ENCODE measurements at places on chromosomes 16 and 17.

- no peak for DNase-seq
Observed at GRCh38 chr16:10141671-10142070, 40.6 kb downstream of the GRIN2A start.

- DNase-seq = no peak
Observed at GRCh38 chr16:49969091-49970030, 55.7 kb upstream of the CNEP1R1 start.

GRCh38 chr16:813916-814412, 13.4 kb upstream of the GNG13 start:
- no peak for DNase-seq

DNA sequence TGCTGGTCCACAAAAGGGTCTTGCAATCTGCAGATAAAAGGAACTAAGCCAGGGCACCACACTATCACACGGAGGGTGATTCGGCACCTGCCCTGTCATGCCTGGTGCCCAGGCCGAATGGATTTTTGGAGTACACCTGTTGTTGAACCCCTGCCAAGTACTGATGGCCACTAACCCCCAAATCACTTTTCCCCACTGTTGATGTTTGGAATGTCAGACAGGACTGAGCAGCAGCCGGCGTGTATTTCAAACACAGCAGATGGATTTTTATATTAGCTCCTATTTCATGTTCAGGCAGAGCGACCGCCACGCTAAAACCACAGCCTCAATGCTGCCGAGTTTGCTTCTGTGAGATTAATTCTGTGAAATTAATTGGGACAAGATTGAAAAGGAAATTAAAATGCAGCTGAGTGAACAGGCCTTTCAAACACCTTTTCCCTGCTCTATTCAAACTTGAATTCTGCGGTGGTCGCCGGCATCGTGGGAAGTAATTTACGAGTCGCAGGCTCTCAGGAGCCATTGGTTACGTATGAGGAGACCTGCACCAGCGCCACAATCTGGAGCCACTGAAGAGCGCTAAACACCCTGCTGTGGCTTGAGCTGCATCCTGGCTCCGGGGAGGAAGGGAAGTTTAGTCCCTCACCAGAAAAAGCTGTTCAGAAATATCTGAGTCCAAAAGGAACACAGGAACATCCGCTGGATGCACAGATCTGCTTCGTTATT, 48.5 kb downstream of the SNX11 start:
- no peak for DNase-seq

GRCh38 chr17:76995387-76996105, 127.3 kb downstream of the MGAT5B start:
- no peak for DNase-seq

GRCh38 chr17:8105957-8106398, 12.3 kb downstream of the ALOXE3 start:
- no peak for DNase-seq

DNA sequence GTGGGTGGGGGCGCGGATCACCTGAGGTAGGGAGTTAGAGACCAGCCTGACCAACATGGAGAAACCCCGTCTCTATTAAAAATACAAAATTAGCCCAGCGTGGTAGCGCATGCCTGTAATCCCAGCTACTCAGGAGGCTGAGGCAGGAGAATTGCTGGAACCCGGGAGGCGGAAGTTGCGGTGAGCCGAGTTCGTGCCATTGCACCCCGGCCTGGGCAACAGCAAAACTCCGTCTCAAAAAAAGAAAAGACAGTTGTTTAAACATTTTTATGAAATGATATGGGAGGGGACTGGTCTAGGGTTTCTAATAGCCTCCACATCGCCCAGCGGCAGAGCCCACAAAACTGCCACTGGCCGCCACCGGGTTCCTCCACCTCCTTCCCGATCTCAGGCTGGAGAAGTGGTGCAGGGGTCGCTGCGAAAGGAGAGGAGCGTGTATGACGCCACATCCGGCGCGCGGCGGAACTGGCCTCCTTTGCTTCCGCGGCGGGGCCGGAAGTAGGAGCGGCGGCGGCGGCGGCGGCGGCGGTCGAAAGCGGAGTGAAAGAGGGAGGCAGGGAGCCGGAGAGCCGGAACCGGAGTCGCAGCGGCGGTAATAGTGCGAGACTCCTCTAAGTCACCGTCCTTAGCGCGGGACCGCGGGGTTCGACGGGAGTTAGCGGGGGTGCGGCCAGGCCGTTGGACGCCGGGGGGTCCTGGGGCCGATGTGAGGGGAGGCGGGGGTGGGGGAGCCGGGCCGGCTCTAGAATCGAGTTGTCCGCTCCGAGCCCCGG, at the start of gene PPP4C:
TSS of gene PPP4C (plus strand) at position 492 of the 773 bp plus-strand sequence. CDS start 384 bp downstream, outside the sequence.
- peak; percentile 85 for DNase-seq

GRCh38 chr17:76659928-76660655, 16.5 kb upstream of the ST6GALNAC1 start:
- DNase-seq = no peak

GRCh38 chr16:73232555-73233328, 184.8 kb upstream of the ZFHX3 start:
- no peak for DNase-seq

DNA sequence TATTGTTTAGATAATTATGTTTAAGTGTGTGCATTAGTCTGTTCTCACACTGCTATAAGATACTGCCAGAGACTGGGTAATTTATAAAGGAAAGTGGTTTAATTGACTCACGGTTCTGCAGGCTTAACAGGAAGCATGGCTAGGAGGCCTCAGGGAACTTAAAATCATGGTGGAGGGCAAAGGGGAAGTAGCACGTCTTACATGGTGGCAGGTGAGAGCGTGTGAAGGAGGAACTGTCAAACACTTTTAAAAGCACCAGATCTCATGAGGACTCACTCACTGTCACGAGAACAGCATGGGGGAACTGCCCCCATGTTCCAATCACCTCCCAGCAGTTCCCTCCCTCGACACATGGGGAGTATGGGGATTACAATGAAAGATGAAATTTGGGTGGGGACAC, 203.5 kb upstream of the GOT2 start:
- no peak for DNase-seq

- DNase-seq = no peak
Observed at GRCh38 chr17:50953831-50954601, 87.9 kb upstream of the TOB1 start.

- peak; percentile 55 for DNase-seq
Observed at GRCh38 chr17:58083491-58084316, 485 bp downstream of the DYNLL2 start.

DNA sequence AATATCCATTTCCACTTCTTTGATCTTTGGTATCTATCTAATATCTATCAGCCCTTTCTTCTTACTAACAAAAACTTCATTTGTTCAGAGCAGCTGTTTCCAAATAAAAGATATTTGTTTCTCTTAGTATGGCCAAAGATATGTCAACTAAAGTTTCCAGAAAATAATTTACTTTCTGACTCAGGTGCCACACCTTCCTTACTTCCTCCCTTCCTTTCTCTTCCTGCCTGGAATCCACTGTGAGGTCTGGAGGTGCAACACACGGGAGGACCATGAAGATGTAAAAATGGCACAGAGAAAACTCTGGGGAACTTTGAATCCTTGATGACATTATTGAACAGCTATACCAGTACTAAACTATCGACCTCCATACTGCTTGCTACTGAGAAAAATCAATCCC, 14.0 kb downstream of the MED13 start:
- DNase-seq = no peak

DNA sequence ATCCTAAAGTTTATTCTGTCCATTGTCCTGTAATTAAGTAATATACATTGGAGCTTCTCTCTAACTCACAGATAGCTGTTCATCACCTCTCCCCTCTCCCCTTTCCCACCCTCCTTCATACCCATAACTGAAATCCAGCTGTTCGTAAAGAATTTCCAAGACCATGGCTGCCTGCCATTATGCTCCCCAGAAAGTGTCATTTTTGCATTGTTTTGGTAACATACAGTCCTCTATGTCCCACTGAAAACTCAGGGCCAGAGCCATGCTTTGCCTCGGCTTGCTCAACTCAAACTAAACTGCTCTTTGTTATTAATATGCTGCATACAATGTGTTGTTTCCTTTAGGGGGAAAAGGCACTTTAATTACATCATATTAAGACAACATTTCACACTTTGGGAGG, 132.0 kb downstream of the MRTFB start:
- no peak for DNase-seq

GRCh38 chr17:65584604-65585521, 23.4 kb upstream of the AXIN2 start:
- no peak for DNase-seq

- DNase-seq = no peak
Observed at GRCh38 chr17:48593126-48593829, at the start of gene HOXB5. Gene HOXB5 (minus strand): TSS chr17:48593779. CDS start chr17:48593682, 97 bp downstream.

GRCh38 chr17:12342609-12343435, 322.1 kb downstream of the MAP2K4 start:
- no peak for DNase-seq

DNA sequence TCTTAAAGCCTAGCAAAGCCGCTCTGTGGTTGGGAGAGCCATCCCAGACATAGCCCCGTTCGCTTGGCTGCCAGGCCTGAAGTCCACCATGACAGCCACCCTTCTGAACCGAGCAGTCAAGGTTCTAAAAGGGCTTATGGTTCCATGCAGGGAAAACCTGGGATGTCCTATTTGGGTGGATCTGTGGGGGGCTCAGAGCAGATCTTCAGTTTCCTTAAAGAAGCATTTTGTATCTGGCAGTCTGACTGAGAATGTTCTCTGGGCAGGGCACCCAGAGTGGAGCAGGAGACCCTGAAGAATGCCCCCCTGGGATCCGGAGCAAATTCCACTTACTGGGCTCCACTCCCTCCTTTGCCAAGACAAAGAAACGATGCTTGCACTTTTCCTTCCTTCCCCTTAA, 127.2 kb downstream of the IRX5 start:
- no peak for DNase-seq

DNA sequence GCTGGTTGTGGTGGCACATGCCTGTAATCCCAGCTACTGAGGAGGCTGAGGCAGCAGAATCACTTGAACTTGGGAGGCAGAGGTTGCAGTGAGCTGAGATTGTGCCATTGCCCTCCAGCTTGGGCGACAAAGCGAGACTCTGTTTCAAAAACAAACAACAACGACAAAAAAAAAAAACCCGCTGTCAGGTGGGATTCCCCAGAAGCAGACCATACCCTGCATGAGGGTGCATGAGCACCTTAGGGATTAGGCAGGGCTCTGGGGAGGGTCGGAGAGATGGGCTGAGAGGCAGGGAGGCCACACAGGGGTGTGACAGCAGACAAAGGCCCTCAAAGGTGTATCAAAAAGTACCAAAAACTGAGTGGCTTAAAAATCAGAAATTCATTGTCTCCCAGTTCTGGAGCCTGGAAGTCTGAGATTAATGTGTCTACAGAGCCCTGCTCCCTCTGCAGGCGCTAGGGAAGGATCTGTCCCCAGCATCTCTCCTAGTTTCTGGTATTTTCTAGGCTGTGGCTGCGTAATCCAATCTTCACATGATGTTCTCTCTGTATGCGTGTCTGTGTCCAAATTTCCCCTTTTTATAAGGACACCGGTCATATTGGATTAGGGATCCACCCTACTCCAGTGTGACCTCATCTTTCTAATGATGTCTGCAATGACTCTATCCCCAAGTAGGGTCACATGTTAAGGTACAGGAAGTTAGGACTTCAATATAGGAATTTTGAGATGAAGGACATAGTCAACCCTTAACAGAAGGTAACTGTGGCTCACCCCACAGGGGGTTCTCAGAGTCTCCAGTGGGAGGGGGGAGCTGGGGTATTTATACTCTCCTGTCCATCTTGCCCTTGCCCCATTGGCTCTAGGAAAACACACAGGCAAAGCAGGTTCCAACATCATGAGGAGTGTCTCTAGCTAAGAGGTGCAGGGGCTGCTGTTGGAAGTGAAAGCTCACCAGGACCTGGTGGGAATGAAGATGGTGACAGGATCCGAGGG, 13.6 kb upstream of the TVP23A start:
- no peak for DNase-seq

GRCh38 chr17:37147301-37147812, 198.6 kb downstream of the AATF start:
- no peak for DNase-seq

DNA sequence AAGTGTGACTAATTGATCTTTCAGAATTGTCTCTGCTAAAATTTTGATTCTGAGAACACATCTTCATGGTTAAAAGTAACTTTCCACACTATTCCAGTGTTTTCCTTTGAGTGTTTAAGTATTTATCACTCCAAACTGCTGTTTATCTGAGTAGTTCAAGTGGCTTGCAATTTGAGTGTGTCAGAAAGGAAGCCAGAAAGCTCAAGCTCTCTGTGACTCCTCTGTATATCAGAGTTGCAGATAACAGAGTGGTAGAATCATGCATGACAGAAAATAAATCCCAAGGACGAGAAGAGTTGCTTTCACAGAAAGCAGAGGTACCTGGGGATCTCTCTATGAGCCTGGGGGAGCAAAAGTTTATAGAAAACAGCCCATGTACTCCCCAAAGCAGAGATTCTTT, 130.0 kb downstream of the CYB561 start:
- no peak for DNase-seq

- no peak for DNase-seq
Observed at GRCh38 chr16:88985521-88985920, 8.5 kb upstream of the CBFA2T3 start.

GRCh38 chr17:3514873-3515272, 39.1 kb downstream of the ASPA start:
- DNase-seq = no peak

DNA sequence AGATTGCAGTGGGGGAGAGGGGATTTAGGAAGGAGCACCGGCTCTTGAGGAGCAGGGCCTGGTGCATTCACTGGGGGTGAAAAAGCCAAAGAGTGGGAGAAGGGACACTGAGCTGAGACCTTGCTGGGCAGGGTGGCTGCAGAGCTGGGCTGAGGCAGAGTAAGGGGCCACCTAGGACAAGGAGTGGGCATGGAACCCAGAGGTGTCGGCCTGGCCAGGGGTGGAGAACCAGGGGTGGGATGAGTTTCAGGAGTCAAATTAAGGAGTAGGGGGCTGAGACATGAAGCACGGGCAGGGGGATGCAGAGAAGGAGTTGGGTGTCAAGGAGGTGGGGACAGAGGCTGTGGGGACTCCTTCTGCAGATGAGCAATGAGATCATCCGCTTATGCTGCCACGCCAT, 20.1 kb downstream of the DNAH2 start:
- DNase-seq = no peak

DNA sequence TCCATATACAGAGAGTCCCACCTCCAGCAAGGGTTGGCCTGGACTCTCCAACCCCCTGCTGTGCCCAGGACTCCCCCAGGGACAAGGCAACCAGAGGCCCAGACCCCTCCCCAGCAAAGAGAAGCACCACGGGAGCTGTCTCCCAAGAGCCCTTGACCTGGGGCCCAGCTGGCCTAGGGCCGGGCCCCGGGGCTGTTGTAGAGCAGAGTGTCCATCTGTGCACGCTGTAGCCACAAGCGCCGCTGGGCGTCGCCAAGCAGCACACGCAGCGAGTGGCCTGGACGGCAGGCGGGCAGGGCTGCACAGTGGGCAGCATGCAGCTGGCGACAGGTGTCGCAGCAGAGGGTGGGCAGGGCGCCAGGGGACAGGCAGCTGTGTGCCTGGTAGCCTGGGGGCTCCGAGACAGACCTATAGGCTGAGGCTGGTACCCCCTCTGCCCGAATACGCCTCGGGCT, 4.3 kb downstream of the SPATA2L start:
- DNase-seq = no peak

GRCh38 chr17:70829876-70830275, 660.5 kb downstream of the KCNJ2 start:
- no peak for DNase-seq

DNA sequence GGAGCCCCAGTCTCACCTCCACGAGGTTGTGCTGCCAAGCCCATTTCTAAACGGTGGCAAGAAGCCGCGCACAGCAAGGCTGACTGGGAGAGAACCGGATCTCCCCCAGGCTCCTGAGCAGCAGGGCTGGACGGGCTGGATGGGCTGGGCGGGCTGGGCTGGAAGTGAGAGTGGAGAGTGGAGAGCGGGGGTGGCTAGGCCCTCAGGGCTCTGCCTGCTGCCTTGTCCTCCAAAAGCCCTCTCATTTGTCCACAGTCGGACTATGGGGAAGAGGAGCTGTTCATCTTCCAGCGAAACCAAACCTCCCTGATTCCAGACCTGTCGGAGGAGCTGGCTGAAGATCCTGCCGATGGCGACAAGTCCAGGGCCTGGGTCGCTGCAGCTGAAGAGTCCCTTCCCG, 3.2 kb downstream of the DNAAF8 start:
- DNase-seq = no peak
